T1000 (cell line): ENCODE measurements at places on chromosomes 2 and 18.
A peak's percentile ranks its signal among the peaks of the same experiment; 100 is the strongest.

DNA sequence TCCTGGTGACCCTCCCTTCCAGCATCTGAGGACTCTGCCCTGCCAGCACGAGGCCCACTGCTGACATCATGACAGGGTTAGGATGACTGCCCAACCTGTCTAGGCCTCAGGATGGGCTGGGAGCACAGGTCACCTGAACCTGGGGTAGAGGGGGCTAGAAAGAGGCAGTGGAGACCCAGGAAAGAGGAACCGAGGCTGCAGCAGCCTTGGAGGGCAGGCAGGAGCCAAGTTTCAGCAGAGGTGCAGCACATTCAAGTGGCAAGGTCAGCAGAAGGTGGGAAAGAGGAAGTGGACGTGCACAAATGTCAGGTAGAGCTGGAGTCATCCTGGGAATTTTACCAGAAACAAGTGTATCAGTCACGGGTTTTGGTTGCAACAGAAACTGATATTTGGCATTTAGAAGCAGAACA is 13.6 kb upstream of the RAB10 start:
- DNase-seq, result no peak

- peak; percentile 46 for DNase-seq
Measured at GRCh38 chr2:191811807-191812602, 34.9 kb downstream of the CAVIN2 start.

DNA sequence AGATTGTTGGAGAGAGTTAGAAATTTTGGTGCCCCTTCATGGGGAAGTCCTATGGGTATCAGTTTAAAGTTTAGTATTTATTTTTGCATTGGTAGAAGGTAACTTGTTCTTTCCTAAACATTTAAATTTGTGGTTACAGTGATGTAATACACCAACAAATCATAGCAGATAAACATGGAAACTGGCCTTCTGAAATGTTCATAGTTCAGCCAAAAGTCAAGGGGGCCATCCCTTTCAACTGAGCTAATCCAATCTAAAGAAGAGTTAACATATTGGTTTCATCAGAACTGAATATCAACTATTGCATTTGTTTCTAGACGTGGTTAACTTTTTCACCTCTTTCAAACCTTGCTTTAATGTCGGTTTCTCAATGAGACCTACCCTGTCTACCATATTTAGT is 46.3 kb downstream of the PPP1R1C start:
- DNase-seq, result no peak

DNA sequence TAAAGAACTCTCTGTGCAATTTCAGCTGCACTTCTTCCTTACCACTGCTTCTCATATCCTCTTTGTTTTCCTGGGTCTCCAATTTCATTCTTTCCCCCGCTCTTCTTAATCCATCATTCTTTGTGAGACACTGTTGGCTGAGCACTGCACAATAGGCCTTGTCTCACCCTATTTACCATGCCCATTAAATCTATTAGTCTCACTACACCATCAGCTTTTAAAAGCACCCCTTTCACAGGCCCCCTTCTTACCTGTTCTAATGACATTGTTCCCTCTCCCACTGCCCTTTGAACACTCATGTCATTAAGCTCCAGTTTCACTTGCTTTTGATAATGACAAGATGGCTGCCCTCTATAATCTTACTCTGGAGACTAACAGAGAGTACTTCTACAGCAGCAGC is 404.1 kb upstream of the ACVR2A start:
- DNase-seq, result no peak

DNA sequence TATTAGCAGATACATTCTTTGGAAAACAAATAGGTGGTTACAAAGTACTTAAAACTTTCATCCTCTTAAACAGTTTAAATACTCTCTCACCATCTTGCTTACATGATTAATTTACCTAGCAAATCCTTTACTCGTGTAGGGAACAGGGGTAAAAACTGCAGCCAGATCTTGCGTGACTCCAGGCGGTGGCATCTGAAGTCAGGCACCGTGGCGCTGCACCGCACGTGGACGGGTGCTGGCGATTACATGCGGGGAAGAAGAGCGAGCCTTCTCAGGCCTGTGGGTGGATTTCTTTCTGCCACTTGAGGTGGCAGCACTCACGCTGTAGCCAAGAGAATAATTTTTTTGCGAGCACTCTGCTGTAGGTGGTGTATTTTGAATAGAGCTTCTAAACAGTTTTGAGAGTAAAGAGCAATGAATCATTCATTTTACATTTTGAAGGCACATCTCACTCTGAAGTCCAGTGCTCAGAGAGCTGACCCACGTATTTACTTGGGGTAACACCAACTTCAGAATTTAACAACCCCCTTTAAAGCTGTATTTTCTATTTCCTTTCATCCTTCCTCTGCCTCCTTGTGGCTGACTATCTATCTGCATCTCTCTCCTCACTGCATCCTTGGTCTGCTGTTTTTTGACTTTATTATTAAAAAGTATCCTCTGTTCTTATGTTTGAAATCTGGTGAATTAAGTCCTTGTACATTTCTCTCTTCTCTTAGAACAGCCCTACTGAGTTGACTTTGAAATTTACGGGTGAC is 68.9 kb downstream of the EPAS1 start:
- no peak for DNase-seq

DNA sequence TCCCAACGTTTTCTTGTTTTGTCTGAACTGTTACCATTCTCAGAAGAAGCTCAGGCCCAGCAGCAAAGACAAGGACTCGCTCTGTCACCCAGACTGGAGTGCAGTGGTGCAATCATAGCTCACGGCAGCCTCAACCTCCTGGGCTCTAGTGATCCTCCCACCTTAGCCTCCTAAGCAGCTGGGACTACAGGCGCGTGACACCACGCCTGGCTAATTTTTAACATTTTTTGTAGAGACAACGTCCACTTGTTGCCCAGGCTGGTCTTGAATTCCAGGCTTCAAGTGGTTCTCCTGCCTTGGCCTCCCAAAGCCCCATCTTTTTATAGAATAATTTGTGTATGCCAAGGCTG is 2.0 kb upstream of the SMYD5 start:
- DNase-seq, result no peak

- DNase-seq, result no peak
Measured at GRCh38 chr2:207501802-207502576, 27.8 kb upstream of the CREB1 start.

GRCh38 chr2:222485367-222486211 is 61.2 kb downstream of the SGPP2 start:
- DNase-seq, result no peak

- no peak for DNase-seq
Measured at GRCh38 chr18:3266062-3266608, 4.2 kb downstream of the MYL12B start.

DNA sequence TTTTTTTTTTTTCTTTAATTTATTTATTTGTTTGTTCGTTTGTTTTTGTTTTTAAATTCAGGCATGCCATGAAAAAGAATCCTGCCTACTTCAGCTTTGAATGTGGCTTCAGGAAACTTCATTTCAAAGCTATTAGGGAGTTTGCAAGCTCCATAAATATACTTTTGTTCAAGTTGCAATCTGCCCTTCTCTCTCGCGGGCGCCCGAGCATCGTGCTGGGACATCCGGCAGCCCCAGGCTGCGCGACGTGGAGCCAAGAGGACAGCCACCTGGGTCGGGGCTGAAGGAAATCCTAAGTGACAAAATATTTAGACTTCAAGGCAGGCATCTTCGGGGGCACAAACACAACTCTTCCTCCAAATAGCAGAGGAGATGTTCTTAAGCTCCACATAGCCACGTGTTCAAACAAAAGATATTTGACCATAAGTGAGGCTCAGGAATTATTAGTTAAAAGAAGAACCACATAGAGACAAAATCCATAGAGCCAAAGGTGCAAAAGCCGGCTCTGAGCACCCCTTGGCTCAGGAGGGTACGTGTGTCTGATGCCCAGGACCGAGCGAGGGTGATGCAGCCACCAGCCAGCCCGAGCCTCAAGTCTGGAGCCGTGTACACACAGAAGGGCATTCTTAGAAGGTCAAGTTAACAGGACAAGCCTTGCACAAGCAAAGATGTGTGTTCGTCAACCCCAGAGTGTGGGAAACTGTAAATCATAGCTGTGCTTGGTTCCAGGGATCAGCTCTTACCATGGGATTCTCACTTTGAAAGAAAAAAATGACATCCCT is 256.5 kb upstream of the SALL3 start:
- DNase-seq, result no peak

- DNase-seq, result no peak
Measured at GRCh38 chr18:79518683-79519128, 123.0 kb downstream of the NFATC1 start.

- no peak for DNase-seq
Measured at GRCh38 chr2:164061129-164061746, 325.4 kb upstream of the FIGN start.

DNA sequence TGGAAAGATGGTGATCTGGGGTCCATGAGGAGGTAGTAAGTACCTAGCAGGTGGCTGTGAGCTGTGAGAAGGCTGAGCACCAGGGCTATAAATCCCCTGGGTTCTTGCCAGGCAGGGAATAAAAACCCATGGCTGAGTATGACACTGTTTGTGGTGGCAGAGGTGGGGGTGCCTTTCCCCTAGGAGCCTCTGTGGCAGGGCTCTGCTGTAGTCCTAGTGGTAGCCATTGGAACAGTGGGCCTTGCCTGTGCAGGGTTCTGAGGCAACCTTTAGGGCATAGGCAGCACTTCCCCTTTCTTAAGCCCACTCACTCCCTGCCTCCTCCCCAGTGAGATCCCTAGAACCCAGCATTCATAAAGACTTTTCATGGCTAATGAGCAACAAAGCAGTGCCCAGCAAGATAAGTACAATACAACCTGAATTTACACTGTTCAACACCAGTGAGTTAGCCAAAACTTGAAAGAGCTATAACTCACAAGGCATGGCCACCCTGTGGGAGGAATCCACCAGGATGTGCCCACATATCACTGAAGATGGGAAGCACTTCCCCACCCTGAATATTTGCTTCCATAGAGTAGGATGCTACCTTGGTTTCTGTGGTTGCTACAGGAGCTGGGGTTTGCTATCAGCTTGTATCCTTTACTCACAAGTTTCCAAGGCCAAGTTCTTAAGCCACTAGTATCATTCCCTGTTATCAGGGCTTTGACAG is 100.9 kb upstream of the NEUROD1 start:
- DNase-seq, result no peak

GRCh38 chr2:119154076-119154475 is 4.5 kb downstream of the C1QL2 start:
- DNase-seq, result no peak

GRCh38 chr2:72994991-72995380 is 76.5 kb downstream of the SFXN5 start:
- DNase-seq, result no peak

GRCh38 chr2:120105360-120105759 is 92.5 kb downstream of the EPB41L5 start:
- DNase-seq, result no peak

DNA sequence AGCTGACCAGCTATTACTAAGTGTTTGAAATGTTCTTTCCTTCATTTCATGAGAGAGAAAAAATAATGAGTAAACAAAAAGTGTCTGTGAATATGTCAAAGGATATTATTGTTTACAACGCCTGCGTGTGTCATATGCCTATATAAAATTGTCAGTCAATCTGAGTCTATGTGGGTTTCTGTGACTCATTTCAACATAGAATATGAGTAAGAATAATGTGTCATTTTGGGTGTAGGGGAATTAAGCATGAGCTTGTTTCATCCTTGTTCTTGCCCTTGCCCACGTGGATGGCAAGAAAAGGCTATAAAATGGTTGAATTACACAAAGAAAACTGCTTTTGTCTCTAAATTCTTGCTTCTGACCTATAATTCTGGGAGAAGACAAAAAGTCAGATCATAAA is 466.0 kb downstream of the PTH2R start:
- DNase-seq, result no peak

- DNase-seq, result peak; percentile 46
Measured at GRCh38 chr2:97868986-97869721, 126.6 kb downstream of the TMEM131 start.

DNA sequence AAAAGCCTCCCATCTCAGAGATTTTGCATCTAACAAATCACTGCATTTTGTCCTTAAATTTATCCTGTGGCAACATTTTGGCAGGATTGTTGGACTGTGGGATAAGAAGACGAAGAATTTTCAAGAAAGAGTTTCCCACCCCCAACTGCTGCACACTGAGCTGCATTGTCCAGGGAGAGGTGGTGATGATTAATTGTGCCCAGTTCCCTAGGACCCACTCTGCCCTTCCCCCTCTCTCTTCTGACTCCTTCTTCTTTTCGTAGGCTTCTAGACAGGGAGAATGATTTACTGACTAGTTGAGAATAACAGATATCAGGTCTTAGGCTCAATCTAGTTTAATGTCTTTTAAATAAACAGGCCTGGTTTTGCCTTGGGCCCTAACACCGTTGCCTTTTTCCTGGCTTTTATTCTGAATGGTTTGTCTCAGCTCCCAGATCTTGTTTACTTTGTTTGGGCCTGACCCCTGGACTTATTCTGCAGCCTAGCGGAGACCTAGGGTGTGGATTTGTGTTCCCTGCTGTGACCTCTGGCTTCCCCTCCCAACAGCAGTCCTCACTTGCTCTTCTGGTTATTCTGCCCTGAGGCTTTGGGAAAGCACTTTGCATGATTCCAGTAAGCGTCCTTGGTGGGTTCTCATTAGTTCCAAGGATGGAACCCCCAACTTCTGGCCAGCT is 233.3 kb downstream of the INSIG2 start:
- DNase-seq, result no peak

DNA sequence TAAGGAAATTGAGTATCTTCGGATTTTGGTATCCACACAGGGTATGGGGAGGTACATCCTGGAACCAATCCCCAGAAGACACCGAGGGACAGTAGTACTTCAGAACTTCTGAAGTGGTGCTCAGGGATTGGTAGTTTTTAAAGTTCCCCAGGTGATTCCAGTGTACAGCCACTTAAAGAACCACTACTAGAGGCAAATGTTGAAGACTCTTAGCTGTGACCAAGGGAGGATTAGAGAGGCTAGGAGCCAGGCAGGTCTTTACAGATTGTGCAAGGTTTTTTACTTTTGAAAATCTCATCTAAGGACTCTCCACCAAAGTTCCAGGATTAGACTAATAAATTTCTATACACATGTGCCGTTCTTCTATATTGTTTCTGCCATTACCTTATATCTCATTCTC is 52.9 kb upstream of the GLS start:
- DNase-seq, result no peak

DNA sequence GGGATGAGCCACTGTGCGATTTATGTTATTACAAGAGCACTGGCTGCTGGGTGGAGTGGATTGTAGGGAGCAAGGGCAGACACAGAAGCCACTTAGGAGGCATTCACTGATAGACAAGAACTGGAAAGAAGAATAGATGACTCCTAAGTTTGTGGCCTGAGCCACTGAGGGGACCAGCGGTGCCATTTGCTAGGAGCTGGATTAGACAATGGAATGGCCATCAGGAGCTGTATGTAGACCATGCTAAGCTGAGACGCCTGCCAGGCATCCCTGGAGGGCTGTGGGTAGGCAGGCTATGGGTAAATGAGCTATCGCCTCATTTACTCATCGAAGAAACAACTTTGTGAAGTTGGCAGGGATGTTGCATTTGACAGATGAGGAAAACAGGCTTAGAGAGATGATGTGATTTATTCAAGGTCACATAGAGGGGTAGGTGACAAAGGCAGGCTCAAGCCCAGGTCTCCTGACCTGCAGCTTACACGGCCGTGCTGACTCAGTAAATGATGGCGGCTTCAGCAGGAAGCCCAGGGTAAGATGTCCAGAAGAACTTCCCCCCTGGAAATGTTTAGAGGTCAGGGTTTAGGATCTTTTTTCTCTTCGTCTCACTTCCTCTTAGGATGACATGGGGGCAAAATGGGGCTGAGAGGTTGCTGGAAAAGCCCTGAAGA is 2.8 kb downstream of the MFSD2B start:
- no peak for DNase-seq

- no peak for DNase-seq
Measured at GRCh38 chr2:71944183-71944550, 203.5 kb downstream of the CYP26B1 start.
